T-helper 9 cell (primary cell): ENCODE measurements at places on chromosomes 7 and 10.

- DNase-seq = no peak
Measured at GRCh38 chr10:132544744-132545658, 7.4 kb downstream of the INPP5A start.

DNA sequence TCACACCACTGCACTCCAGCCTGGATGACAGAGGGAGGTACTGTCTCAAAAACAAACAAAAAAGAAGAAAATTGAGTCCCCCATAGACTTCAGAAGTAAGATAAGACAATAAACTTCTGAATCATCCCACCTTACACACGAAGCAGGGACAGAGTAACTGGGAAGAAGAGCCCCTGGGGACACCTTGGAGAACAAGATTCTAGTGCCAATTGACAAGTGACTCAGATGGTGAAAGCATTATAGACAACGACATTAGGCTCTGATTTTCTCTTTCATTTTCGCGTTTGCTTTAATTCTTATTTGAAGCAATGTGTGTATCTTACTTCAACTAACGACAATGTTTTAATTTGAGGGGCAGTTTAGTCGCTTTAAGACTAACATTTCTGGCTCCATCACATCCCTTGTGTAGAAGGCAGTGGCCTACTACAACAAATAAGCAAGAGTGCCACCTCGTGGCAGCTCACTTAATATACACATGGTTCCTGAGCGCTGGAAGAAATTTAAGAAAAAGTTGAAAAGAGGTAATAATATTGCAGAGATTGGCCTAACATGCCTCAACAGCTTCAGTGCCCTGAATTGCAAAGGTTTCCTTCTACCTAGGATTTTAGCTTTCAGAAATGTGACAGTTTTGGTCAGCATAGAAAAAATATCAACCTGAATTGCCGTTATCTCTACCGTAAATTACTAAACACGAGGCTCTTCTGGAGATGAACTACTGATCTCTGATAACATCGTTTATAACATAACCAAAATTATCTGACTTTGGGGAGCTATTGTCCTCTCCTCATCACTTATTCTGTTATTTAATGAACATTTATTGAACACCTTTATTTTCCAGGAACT is 36.7 kb downstream of the ASNS start:
- peak; percentile 44 for DNase-seq

- no peak for DNase-seq
Measured at GRCh38 chr10:48509974-48510692, 94.7 kb downstream of the ARHGAP22 start.

DNA sequence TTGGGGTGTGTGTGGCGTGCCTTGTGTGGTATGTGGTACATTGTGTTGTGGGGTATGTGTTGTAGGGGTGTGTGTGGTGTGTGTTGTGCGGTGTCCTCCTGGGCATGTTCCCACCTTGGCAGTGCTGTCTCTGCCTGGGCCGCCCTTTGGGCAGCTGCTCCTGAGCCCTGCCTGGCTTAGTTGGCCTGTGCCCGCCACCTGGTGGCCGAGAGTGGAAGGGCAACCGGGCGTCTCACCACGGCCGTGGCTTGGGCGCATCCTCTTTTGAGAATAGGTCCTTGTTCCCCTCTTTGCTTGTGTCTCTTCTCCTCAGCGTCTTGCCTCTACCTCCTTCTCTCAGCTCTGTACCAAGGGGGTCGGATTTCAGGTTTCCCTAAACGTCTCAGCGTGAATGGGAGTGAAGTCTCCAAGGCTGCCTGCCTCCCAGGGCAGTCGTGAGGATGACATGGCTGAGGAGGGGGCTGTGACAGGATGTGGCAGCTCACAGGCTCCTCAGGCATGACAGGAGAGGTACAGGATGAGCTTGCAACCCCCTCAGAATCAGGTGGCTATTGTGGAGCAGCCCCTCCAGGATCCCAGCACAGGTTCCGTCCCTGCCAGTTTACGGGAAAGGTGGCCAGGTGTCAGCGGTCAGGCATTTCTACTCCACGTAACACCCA is 98.4 kb upstream of the PODXL start:
- peak; percentile 79 for DNase-seq

DNA sequence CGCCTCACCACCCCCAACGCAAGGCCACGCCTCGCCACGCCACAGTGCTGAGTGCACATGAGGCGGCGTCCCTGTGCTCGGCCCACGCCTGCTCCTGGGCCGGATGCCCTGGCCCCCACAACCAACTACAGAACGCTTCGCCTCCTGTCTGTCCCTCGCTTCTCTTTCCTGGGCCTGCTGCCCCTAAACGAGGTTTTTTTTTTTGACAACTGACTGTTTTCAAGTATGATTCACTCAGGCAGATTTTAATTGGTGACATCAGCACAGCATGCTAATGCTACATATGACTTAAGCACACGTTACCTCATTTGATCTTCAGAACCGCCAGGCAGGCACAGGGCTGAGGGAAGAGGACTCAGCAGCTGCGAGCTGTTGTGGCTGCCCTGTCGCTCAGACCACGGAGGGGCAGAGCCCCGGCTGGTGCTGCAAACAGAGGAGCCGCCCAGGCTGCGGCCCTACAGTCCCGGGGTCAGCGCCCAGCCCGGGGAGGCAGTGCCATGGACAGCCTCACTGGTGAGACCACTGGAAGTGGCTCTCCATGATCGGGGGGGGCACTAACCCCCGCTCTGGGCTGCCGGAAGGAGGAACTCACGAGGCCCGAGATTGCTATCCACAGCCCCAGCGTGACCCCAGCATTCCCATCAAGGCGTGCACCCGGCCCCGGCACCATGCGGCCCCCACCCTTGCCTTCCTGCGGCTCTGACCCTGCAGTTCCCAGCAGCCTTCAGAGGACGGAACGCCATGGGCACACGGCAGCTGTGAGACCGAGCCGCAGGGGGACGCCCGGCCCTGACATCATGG is 212.8 kb downstream of the MAD1L1 start:
- no peak for DNase-seq

DNA sequence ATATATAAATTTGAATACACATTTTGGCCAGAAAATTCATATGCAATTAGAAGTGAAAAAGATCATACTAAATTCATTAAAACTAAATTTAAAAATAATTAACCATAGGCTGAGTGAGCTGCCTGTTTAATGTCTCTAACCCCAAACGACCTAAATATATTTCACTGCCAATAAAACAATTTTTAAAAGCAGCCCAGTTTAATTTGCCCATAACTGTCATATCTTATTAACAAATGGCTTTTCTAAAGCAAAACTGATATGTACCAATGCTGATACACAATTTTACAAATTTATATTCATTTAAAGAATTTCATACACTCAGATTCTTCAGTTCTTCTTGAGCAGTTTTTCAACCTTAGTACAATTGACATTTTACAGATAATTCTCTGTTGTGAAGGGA is 99.9 kb downstream of the CACNA2D1 start:
- no peak for DNase-seq

- DNase-seq = no peak
Measured at GRCh38 chr10:109428775-109429491, 494.4 kb downstream of the XPNPEP1 start.

- DNase-seq = no peak
Measured at GRCh38 chr10:124032971-124033886, 60.2 kb downstream of the CHST15 start.

DNA sequence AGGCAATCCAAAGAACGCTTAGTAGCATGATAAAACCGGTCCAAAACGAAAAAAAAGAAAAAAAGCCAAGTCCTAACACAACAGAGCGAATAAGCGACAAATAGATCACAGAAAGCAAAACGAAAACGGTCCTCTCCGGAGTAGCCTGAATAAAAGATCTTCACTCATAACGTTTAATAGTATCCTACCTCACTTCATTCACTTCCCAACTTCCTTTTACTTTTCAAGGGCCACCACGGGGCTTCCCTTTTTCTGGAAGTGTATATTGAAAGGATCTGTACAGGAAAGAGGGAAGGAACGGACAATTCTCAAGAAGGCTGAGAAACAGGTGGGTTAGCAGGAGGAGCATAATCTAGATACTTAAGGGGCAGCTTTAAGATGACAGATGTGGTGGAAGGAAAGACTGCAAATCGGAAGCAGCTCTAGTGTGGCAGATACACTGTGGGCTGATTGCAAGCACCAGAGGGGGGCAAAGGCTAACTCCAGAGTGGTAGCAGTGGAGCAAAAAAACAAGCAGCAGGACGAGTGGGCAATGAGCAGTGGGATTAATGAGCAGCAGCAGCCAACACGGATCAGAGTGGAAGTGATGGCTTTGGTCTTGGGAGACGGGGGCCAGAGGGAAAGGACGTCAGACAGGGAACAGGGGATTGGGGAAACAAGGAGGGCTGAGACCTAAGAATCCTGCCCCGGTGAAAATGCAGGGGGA is 866 bp downstream of the CNOT4 start:
- DNase-seq = no peak
